ENCODE measurements at places on chromosomes 5 and 9.

- DNase-seq = no peak
These were observed 116.0 kb downstream of the NMUR2 start for GRCh38 chr5:152288917-152289595.

GRCh38 chr5:36743891-36744772, 132.4 kb upstream of the NIPBL start:
- no peak for DNase-seq

GRCh38 chr5:6434731-6435130, 13.9 kb upstream of the UBE2QL1 start:
- DNase-seq = no peak

DNA sequence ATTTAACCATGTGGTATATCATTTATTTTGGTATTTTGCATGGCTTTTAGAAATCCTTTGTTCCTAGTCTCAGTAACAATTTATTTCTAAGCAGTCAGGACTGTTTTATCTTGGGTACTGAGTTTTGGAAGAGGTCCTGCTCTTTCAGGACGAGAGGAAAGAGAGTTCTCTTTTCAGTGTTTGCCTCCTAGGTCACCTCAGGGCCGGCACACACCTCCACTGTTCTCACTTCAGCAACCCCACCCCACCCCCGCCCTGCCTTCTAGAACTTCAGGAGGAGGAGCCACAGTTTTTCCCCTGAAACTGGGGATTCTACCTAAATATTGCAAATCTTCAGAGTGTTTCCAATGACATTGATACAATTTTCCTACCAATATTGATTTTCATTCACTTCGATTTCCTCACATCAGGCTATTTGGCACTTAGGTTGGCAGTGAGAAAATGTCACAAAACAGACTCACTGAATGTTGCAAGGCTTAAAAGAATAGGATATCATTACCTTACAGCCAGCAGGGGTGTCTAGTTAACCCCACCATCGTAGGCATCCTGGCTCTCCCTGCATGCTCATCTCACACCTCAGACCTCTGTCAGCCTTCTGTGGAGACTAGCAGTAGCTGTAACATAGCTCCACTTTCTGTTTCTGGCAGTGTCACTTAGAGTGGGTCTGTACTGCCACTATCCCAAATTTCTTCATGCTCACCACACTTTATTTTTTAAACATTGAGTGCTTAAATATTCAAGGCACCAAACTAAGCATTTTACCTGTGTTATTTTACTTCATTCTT, 5.4 kb downstream of the IGIP start:
- no peak for DNase-seq

DNA sequence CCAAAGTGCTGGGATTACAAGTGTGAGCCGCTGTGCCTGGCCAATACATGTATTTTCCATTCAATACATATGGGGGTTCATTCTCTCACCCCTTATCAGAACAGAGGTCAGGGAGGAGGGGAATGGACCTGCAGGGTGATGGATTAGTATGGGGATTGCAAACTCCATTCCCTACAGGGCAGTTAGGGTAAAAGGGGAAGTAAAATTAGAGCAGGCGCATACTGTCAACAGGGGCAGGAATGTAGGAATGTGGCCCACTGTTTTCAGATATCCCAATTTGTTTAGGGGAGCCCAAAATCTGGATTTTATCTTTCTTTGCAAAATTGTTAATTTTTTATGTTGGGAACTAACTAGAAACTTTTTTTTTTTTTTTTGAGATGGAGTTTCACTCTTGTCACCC, 46.4 kb upstream of the SLC44A1 start:
- no peak for DNase-seq

DNA sequence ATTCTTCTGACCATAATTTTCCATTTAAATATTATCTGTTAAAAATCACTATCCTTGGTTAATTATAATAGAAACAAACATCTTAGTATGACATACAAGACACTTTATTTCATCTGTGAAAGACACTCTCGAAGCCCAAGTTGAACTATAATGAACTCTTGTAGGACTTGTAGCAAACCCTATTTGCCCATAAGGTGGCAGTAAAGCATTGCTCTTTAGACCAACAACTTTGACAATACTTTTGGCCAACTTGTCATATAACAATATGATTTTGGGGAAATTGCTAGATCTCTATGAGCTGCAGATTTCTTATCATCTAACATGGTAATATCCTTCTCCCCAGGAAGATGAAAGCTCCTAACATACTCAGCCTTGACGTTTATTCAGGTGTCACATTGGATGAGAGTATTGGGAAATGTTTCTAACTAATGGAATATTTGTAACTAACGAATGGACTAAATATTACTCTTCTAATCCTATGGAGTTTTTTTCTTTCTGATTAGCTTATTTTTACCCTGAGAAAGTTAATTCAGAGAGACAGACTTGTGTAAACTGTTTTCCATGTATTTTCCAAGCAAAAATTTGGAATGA, 11.0 kb downstream of the SPINK14 start:
- no peak for DNase-seq

DNA sequence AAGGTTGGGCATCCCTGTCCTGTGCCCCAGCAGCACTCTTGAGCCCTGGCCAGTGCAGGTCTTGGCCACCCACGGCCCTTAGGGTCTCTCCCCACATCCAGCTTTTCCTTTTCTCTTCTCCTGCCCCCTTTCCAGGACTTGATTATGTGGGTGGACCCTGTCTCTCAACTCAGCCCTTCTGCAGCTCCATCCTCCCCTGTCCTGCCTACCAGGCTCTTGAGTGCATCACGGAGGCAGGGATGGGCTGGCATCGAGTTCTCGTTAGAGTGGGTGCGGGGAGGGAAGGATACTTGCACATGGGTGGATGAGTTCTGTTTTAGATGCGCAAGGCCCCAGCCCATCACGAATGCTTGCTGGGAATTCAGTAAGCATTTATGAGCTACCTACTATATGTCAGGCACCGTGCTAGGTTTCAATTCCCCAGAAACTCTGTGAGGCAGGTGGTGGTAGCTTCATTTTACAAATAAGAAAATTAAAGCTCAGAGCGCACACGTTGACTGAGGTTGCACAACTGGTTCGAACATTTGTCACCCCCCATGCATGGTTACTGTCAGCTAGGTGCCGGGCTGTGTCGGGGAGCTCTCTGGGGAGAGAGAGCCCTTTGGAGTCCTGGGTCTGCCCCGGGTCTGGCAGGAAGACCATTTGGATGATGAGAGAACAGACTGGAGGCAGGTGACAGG, 144.6 kb upstream of the PITX1 start:
- DNase-seq = no peak

GRCh38 chr5:147403651-147404640, 105.9 kb downstream of the DPYSL3 start:
- DNase-seq = no peak

- no peak for DNase-seq
These were observed 20.2 kb downstream of the NSG2 start for GRCh38 chr5:174065528-174066197.

GRCh38 chr9:100282388-100282719, 70.4 kb downstream of the TEX10 start:
- DNase-seq = no peak

- DNase-seq = no peak
These were observed 27.3 kb downstream of the SARDH start for GRCh38 chr9:133710661-133711427.

DNA sequence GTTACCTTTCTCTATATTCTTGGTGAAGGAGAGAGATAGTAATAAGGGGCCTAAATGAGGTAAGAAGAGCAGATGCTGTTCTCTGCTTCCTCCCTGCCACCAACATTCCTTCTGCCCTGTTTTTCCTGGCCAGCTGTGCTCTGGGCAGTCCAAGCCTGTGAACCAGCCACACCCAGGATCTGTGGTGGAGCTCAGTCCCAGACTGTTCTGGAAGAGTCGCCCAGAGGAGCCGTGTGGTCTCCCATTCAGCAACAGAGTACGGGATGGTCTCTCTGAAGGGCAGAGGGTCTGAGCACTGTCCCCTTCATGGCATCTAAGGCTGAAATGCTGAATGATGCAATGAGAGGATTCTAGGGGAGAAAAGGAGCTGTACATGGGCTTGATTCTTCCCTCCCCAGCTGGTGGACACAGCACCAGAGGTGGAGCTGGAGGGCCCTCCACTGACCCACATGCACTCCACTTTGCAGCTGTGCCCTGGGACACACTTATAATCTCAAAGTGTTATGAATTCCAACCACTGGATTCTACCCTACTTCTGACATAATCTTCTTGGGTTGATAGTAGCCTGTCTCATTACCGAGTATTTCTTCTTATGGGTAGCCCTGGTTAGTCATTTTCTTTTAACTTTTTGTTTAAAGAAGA, 70.8 kb upstream of the RPS23 start:
- DNase-seq = no peak

DNA sequence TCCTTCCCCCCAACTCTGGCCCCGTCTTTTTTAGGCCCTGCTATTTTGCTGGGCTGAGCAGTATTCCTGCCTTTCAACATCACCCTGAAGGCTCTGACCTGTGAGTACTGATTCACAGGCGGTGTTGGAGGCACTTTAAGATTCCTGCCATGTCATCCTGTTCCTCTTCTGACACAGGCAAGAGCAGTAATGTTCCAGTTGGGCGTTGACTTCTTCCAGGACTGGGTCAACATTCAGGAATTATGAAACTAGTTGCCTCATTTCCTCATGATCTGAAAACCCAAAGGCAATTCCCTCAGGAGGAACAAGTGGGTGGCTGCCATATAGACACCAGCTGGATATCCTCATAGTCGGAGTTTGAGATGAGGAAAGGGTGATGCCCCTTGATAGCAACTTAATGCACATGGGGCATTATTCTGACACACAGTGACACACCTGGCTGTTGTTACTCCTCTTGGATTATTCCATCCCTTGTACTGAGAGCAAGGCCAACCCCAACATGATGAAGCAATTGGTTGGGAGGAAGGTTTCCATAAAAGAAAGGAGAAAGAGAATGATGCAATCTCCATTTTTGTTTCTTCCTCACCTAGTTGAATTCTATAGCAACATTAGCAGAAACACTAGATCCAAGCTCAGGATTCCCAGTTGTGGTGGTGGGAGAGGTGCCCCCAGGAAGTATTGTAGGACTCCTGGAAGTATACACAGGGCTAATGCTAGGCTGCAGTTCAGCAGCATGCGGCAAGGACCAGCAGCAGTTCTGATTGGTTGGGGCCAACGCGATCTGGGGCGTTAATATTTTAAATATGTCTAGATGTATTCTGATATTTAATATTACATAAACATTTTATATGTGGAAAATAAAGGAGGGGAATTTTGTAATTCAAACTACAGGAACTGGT, 19.6 kb upstream of the GLRX start:
- no peak for DNase-seq

DNA sequence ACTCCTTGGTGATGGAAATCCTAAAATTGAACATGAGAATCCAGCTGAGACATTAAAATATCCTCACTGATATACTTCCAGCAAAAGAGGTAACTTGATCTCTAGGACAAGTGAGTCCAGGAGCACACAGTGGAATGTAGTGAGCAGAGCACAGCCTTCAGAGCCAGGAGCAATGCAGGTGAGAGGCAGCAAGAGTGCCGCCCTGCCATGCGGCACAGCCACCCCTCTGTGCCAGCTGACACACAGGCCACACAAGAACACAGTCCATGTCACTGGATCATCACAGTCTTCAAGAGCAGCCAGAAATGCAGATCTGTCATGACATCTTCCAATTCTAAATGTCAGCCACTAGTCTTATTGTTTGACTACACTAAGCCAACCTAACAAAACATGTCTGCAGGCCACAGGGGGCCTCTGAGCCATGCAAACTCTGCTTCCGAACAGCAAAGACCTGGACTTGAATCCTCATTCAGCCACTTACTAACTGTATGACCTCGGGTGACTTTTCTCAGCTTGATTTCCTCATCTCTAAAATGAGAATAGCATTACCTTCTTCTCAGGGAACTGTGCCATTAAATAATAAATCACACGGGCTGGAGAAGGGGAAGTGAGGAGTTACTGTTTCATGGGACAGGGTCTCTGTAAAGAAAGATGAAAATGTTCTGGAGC, 47.0 kb downstream of the CCDC125 start:
- DNase-seq = no peak

DNA sequence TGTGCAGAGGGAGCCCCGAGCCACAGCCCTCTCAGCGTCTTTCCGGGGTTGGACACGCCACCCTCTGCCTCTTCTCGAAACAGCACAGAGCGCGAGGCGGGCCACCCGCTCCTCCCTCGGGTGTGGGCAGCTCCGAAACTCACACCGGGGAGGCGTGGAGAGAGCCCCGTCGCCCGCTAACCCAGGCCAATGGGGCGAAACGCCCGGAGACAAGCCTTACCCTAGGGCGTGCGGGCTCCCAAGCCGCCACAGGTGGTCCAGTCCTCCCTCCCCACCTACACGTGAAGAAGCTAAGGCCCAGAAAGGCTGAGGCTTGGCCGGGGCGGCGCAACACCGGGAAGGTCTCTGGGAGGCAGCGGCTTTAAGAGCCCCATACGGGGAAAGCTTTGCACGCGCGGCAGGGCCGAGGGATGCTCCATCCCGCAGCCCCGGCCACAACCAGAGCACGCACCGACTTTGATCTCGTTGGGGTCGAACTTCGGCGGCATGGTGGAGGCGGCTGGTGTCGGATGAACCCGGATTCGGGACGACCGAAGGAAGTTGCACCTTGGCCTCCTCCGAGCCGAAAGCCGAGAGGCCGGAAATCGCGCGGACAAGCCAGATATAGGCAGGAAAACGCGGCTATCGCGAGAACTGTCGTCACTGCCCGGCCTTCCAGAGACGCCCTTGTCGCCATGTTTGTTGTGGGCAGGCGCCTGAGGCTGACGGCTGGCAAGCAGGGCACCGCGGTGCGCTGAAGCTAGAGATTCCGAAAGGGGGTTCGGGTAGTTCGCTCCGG, at the start of the genes LRSAM1 and RPL12:
TSS of gene LRSAM1 (plus strand) at position 681 of the 778 bp plus-strand sequence. CDS start 3,018 bp downstream, outside the sequence.
TSS of gene RPL12 (minus strand) at position 577 of the 778 bp plus-strand sequence. CDS start at position 488, 89 bp downstream.
- DNase-seq = peak; percentile 98

DNA sequence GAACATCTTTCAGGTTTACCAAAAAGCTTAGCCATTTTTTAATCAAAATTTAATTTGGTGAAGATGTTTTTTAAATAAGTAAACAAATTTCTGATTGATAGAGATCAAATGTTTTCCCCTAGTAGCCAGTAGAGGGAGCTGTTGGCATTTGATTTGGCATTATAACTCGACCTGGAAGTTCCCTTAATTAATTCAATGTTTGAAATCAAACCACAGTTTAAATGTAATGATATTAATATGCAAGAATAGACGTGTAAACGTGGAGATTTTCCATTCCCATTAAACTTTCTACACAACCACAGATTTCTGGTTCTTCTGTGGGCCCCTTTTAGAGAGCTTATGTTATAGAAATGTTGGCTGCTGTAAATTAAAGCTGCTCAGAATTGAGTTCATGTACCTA, 148.1 kb upstream of the MPDZ start:
- no peak for DNase-seq

DNA sequence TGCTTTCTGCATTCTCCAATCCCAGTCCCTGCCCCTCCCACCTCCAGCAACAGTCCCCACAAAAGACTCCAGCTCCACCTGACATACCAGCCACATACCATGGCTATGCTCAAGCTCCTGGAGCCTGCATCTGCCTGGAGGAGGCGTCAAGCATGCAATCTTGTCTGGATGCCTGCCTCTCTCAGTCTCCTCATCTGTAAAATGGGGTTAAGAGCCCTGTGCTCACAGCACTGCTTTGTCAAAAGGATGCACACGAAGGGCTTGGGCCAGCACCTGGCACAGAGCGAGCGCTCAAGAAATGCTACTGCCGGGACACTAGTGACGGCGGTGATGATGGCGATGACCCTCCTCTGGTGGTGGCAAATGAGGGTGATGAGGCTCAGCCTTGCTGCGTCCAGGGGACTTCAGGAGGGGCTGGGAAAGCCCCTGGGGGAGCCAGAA, 202.9 kb upstream of the IER5L start:
- DNase-seq = no peak

GRCh38 chr5:25448190-25448621, 803.4 kb upstream of the CDH10 start:
- DNase-seq = no peak
